ENCODE measurements at places on chromosomes 1 and 21. TPM values are rescaled to one million over a fixed set of nuclear protein-coding genes. Genes with fewer than 3 reads are reported as not detected.
A peak's percentile ranks its signal among the peaks of the same experiment; 100 is the strongest.

DNA sequence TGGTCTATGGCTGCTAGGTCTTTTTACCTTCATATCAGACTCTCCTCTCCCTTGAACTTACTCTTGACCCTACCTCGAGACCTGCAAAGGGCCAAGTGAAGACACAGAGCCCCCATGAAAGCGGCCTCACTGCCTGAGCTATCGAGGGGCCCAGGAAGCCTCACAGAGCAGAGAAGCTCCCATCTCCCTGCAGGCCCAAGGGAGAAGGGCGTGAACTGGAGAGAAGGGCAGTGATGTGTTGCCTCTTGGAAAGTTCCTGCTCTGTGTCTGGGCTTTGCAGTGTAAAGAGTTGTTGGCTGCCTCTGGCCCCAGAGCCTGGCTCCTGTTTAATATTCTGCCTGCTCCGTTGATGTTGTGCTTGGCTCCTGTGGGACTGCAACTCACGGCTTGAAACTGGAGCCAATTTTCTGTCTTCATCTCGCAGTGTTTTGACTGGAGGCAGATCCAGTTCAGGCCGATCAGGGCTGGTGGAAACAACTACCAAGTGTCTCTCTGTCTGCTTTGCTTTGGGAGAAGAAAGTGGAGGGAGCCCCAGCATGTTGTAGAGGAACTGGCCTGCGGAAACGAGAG is 4.3 kb downstream of the SERTAD4 start:
- DNase-seq, result no peak
- H3K4me1 ChIP-seq, result peaks cover 9% of the 10 kb centered on the region
- H3K4me3 ChIP-seq, result no peak overlapping the region
- H3K36me3 ChIP-seq, result no peaks in the 10 kb centered on the region

DNA sequence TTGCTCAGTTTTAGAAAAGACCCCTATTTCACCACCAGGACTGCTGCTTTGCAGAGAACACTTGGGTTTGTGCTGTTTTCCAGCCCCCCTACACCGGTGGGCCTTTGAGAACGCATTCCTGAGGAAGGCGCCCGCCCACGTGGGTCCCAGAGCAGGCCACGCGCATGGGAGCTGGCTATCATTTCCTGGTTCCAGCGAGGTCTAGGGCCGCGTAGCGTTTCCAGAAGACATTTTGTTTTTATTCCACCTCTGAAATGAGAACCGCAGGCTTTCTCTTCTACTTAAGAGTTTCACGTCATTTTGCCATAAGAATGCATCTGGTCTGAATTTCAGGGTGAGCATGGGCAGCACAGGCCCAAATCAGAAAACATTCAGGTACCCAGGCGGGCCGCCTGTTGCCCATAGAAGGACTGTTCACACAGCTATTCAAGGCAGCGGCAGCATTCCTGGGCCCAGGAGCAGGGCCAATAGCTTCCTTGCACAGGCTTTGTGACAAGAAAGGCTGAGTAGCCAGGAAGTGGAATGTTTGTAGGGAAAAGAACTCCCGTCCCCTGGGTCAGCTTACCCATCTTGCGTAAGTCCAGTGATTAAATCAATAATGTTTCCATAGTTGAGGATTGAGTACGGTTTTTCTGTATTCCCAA is 1.4 kb upstream of the KLHL21 start:
- peak; percentile 87 for DNase-seq
- no peaks in the 10 kb centered on the region for H3K27me3 ChIP-seq
- H3K36me3 ChIP-seq, result peaks cover 4% of the 10 kb centered on the region
- peak overlapping the region; percentile 95 for H3K4me3 ChIP-seq
- H3K4me1 ChIP-seq, result peaks cover 35% of the 10 kb centered on the region

- H3K27ac ChIP-seq, result no peak overlapping the region
- no peak overlapping the region for H3K4me3 ChIP-seq
- DNase-seq, result no peak
- no peaks in the 10 kb centered on the region for H3K36me3 ChIP-seq
- peaks cover 29% of the 10 kb centered on the region for H3K4me1 ChIP-seq
Observed at GRCh38 chr1:107776900-107777663, 187.9 kb downstream of the VAV3 start.

DNA sequence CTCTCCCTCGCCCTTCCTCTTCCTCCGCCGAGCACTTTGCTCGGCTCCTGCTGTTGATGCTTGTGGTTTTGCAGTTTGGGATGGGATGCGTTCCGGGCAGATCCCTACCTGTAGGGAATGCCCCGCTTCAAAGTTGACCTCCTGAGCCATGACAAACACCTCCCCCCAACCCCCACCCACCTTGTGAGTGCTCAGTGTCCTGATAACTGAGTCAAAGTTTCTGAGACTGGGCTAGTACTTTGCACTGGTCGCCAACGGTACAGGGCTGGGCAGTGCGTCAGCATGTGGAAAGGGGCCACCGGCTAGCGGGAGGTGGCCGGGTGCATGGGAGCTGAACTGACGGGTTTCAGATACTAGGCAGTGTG is 771 bp downstream of the RABGAP1L start:
- DNase-seq, result peak; percentile 84
- H3K4me3 ChIP-seq, result peak overlapping the region; percentile 91
- no peaks in the 10 kb centered on the region for H3K27me3 ChIP-seq
- no peaks in the 10 kb centered on the region for H3K36me3 ChIP-seq
- peak overlapping the region; percentile 90 for H3K27ac ChIP-seq

DNA sequence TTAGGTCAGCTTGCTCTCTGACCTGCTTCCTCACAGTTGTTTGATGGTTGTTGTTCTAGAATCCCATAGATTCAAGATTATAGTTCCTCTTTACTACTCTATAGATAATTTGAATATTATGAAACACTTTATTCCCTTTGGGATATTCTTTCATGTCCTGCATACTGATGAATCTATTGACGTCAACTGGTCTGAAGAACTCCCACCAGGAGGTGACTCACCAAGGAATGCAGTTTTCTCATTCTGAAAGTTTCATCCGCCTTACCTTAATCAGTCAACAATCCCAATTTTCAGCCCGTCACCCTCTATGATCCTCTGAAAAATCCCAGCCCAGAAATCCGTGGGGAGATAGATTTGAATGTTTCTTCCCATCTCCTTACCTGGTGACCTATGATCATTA is 834.1 kb upstream of the PRMT6 start:
- DNase-seq, result no peak
- H3K4me3 ChIP-seq, result no peak overlapping the region
- H3K27ac ChIP-seq, result no peak overlapping the region
- H3K4me1 ChIP-seq, result no peaks in the 10 kb centered on the region
- H3K27me3 ChIP-seq, result no peaks in the 10 kb centered on the region

DNA sequence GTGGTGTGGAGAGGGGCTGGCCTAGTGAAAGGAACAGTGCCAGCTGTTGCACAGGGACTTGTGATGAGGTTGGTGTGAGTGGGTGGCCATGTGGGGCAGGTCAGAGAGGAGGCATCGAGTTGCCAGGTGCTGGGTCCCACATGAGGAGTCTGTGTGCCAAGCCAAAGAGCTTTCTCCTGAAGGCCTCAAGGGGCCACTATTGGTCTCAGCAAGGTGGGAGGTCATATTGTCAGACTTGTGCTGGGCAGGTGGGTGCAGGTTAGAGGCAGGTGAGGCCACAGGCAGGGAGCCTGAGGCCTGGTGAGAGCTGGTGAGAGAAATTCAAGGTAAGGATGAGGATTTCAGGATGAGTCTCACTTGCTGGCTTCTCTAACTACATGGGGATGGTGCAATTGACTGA is 256.8 kb downstream of the DISC1 start:
- DNase-seq, result no peak
- no peak overlapping the region for H3K27ac ChIP-seq
- no peak overlapping the region for H3K4me3 ChIP-seq
- no peaks in the 10 kb centered on the region for H3K4me1 ChIP-seq
- no peaks in the 10 kb centered on the region for H3K36me3 ChIP-seq

GRCh38 chr1:75632350-75632949 is 21.5 kb upstream of the SLC44A5 start:
- no peak overlapping the region for H3K4me3 ChIP-seq
- H3K4me1 ChIP-seq, result no peaks in the 10 kb centered on the region
- DNase-seq, result no peak
- no peaks in the 10 kb centered on the region for H3K27me3 ChIP-seq

GRCh38 chr1:3375245-3375644 is 79.2 kb upstream of the ARHGEF16 start:
- peaks cover 3% of the 10 kb centered on the region for H3K4me1 ChIP-seq
- no peak overlapping the region for H3K4me3 ChIP-seq
- no peak for DNase-seq
- H3K36me3 ChIP-seq, result no peaks in the 10 kb centered on the region
- H3K27me3 ChIP-seq, result peaks cover 13% of the 10 kb centered on the region

GRCh38 chr21:36718951-36719501 is 20.1 kb downstream of the SIM2 start:
- H3K27me3 ChIP-seq, result peaks cover 49% of the 10 kb centered on the region
- H3K36me3 ChIP-seq, result no peaks in the 10 kb centered on the region
- no peak overlapping the region for H3K4me3 ChIP-seq
- DNase-seq, result peak; percentile 70

DNA sequence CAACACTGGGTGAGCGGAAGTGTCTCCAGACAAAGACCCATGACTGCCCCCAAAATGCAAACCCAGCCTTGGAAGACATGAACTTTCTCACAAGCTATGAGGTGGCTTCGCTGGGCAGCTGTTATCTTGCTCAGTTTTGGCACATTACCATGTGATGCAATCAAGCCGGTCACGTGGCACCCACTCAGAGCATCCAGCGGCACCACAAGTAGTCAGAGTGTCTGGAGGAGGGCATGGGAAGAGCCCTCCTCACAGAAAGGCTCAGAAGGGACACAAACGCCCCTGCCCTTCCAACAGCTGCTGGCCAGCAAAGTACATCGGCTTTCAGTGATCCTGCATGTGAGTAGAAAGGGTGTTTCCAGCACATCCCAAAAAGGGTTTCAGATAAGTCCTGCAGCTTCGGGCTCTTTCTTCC is 145.5 kb upstream of the IRF2BP2 start:
- no peak overlapping the region for H3K4me3 ChIP-seq
- no peak overlapping the region for H3K27ac ChIP-seq
- no peaks in the 10 kb centered on the region for H3K36me3 ChIP-seq
- H3K27me3 ChIP-seq, result no peaks in the 10 kb centered on the region

DNA sequence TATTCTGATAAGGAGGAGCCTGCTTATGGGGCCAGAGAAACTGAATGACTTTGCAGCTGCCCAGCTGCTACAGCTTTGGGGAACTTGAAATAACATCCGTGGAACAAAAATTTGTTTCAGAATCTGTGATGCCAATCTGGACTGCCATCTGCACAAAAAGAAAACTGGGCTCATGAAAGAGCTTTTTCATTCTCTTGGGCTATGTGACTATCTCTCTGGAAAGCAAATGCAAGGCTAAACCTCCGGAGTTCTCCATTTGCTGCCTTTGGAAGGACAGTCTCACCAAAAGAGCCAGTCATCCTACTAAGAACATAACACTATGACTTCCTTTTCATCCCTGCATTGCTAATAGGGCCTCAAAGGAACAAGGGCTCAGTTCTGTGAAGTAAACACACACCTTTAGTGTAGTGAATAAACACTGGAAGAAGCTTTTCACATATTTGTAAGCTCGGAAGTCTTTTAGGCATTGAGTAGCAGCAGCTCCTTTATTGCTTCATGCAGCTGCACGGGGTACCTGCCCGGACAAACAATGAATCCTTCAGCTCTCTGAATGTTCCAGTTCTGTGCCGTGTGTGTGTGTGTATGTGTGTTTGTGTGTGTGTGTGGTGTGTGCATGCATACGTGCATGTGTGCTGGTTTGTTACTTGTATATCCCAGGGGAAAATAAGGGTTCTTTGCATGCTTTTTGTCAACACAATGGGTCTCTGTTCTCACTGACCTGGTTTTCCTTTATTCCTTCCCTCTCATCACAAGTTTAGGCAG is 255.5 kb upstream of the SGIP1 start:
- no peak overlapping the region for H3K4me3 ChIP-seq
- no peaks in the 10 kb centered on the region for H3K27me3 ChIP-seq
- H3K27ac ChIP-seq, result peak overlapping the region; percentile 80
- no peaks in the 10 kb centered on the region for H3K36me3 ChIP-seq
- peaks cover 76% of the 10 kb centered on the region for H3K4me1 ChIP-seq

- no peaks in the 10 kb centered on the region for H3K4me1 ChIP-seq
- H3K4me3 ChIP-seq, result no peak overlapping the region
- DNase-seq, result no peak
- H3K36me3 ChIP-seq, result no peaks in the 10 kb centered on the region
Observed at GRCh38 chr21:14947613-14948160, 117.1 kb downstream of the NRIP1 start.

DNA sequence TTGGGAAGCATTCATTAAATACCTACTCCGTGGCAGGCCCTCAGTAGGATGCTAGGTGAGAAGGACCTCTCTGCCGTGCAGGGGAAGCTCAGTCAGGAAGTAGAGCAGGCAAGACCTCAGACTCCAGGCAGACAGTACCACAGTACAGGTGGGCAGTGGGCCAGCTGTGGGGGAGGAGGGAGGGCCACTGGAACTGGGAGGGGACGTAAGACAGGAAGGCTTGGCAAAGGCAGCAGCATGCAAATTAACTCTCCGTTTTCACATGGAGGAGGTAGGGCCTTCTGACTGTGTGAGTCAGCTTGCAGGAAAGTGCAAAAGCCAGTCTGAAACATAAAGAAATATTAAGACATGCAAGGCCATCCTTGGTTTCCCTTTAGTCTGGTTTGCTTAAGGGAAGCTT is 157.7 kb downstream of the TRIM33 start:
- no peak overlapping the region for H3K27ac ChIP-seq
- no peaks in the 10 kb centered on the region for H3K4me1 ChIP-seq

DNA sequence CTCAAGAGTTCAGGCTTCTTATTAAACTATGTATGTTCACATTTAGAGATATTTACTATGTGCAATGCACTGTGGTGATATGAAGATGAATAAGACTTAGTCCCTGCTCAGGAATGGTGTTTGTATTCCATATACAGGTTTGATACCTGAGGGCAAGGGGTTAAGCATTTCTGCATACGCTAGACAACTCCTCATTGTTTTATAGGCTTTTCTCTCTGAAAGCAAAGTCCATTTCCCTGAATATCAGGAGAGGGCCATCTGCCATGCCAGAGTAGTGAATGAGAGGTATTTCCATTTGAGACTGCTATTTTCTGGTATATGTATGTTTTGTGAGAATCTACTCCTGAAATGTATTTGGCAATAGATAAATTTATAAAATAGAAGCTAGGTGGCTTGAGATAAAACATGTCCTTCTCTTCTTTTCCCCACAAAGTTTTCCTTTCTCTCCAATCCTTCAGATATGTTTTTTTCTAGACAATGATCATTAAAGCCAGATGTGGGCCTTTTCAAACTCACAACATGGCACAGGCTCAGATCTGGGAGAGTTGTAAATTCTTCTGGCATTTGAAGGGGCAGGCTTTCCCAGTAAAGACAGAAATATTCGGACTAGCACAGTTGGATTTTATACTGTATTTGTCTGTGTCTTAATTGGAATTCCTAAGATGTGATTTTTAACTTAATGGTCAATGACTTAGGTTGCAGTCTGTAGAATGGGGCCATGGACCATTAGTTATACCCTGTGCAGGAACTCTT is 73.3 kb upstream of the WDR26 start:
- DNase-seq, result no peak
- H3K4me1 ChIP-seq, result peaks cover 24% of the 10 kb centered on the region
- no peaks in the 10 kb centered on the region for H3K36me3 ChIP-seq

DNM3 gene
- total RNA-seq, result 5.0 TPM

FABP3 gene
- 25.2 TPM for total RNA-seq

GABPA gene
- 33.2 TPM for total RNA-seq

OR2L5 gene
- 0.41 TPM for total RNA-seq
